Aorta (tissue), 5 donors: ENCODE measurements at places on chromosomes 12 and 14. TPM values are rescaled to one million over a fixed set of nuclear protein-coding genes. Genes with fewer than 3 reads are reported as not detected.

- H3K27me3 ChIP-seq = no peaks in the 10 kb centered on the region
- peaks cover 3% of the 10 kb centered on the region for H3K4me1 ChIP-seq
- H3K27ac ChIP-seq = peak overlapping the region; percentile 10
- H3K4me3 ChIP-seq = no peak overlapping the region
- no peak for DNase-seq
- no peaks in the 10 kb centered on the region for H3K36me3 ChIP-seq
Observed at GRCh38 chr12:13195785-13196129, 769 bp upstream of the EMP1 start.

DNA sequence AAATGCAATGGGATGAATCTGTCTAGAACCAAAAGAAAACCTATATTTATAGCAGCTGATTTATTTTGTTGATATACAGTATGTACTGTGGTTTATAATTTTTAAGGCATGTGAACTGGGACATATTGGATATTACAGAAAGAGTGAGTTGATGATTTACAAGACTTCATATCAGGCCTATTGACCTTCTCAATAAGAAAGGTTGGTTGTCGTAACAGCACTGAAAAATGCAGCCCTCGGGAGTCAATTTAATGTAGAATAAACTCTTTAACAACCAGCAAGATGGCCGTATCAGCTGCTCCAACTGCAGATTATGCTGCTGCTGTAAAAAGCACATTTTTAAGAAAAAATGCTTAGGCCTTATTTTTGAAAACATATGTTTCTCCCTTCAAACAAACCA, 407.3 kb downstream of the GXYLT1 start:
- H3K4me3 ChIP-seq = no peak overlapping the region
- no peaks in the 10 kb centered on the region for H3K27me3 ChIP-seq
- no peak overlapping the region for H3K27ac ChIP-seq
- H3K36me3 ChIP-seq = no peaks in the 10 kb centered on the region
- no peaks in the 10 kb centered on the region for H3K4me1 ChIP-seq
- DNase-seq = no peak

- no peak for DNase-seq
- no peak overlapping the region for H3K27ac ChIP-seq
- no peak overlapping the region for H3K4me3 ChIP-seq
Observed at GRCh38 chr14:101797856-101798255, 36.3 kb downstream of the PPP2R5C start.

GRCh38 chr12:116885491-116885890, 4.2 kb upstream of the HRK start:
- no peaks in the 10 kb centered on the region for H3K36me3 ChIP-seq
- no peak overlapping the region for H3K27ac ChIP-seq
- DNase-seq = no peak
- peaks cover 2% of the 10 kb centered on the region for H3K4me1 ChIP-seq
- H3K27me3 ChIP-seq = no peaks in the 10 kb centered on the region

DNA sequence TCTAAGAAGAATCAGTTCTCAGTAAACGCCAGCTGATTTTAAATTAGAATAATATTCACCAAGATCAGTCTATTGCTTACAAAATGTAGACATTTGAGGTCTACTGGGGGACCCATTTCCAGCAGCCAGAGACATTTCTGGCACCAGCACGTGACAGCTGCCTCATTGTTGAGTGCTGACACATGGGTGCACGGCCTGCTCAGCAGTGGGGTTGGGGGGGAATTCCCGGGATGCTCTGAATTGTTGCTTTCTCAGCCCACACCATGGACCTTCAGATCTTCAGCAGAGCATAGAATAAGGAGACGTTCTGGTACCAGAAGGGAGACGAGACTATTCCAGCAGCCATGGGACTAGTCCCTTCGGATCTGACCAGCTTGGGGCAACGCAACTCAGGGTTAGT, 18.3 kb downstream of the PLEKHG7 start:
- no peak overlapping the region for H3K27ac ChIP-seq
- no peaks in the 10 kb centered on the region for H3K36me3 ChIP-seq
- no peaks in the 10 kb centered on the region for H3K4me1 ChIP-seq

DNA sequence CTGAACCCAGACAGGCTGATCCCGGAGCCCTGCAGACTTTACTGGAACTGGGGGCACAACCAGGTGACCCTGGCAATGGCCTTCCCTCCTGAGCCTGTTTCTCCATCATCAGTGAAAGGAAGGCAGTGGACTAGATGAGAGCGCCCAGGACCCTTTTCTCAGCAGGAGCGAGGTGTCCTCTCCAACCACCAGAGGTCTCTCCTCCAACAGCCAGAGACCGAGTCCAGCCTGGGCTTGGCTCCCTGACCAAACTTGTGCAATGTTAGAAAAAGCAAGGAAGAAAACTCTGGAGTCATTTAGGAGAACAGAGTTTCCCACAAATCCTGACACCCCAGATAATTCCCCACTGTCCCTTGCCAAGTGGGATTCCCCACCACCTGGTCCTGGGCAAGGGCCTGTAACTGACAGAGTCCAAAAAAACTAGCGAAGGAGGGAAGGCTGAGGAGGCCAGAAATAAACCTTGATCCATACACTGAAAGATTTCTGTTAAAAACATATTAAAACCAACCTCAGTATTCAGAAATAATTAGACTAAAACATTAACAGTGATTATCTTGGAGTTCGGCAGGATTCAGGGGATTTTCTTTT, 9.0 kb downstream of the RPS6KL1 start:
- H3K27me3 ChIP-seq = no peaks in the 10 kb centered on the region
- peak; percentile 30 for DNase-seq
- H3K4me3 ChIP-seq = no peak overlapping the region
- no peak overlapping the region for H3K27ac ChIP-seq
- no peaks in the 10 kb centered on the region for H3K4me1 ChIP-seq
- no peaks in the 10 kb centered on the region for H3K36me3 ChIP-seq

SPIC gene
- not detected for polyA plus RNA-seq

AQP2 gene
- not detected for polyA plus RNA-seq

KLRG1 gene
- 2.9 TPM for polyA plus RNA-seq

GEMIN2 gene
- 6.5 TPM for polyA plus RNA-seq

- H3K4me3 ChIP-seq = no peak overlapping the region
- no peaks in the 10 kb centered on the region for H3K27me3 ChIP-seq
- no peak overlapping the region for H3K27ac ChIP-seq
Observed at GRCh38 chr14:54039311-54039710, 82.7 kb upstream of the BMP4 start.

KLRC2 gene
- polyA plus RNA-seq = 2.1 TPM

- no peak for DNase-seq
- H3K4me3 ChIP-seq = no peak overlapping the region
- H3K36me3 ChIP-seq = no peaks in the 10 kb centered on the region
- H3K27ac ChIP-seq = no peak overlapping the region
Observed at GRCh38 chr14:63006531-63006930, 38.7 kb downstream of the KCNH5 start.

DNA sequence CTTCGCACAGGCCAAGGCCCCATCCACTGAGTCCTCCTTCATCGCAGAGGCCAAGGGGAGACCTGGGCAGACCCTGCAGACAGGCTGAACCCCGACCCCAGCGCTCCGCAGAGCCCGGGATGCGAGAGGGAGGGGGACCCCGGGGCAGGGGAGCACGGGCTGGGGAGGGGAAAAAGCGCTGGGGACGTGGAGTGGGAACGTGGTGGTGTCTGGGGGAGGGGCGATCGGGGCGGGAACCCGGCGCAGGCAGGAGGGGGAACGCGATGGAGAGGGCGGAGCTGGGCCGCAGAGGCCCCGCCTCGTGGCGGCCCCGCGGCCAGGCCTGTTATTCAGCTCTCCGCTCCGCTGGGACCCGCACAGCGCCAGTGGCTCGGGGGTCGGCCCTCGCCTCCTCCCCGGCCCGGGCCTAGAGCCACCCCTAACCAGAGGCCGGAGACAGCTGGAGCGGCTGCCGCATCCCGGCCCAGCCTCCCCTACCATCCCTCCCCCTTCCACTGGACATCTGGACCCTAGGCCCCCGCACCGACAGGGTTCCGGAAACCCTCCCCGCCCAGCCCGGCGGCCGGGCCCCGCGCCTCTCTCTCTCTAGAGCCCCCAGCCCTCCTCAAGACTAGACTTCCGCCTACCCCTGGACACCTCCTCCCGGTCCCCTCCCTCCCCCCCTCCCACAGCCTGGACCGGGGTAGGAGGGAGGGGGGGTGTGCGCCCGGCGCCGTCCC, at the start of gene ARHGEF25:
Gene ARHGEF25 (plus strand): TSS at position 328 of the 719 bp plus-strand sequence. CDS start 460 bp downstream, outside the sequence.
- DNase-seq = peak; percentile 88
- peak within 1 kb of the TSS; percentile 77 for H3K27ac ChIP-seq
- no peaks in the 10 kb centered on the region for H3K4me1 ChIP-seq
- no peaks in the 10 kb centered on the region for H3K27me3 ChIP-seq
- peak within 1 kb of the TSS; percentile 86 for H3K4me3 ChIP-seq

GRCh38 chr12:28051516-28052354, 79.2 kb upstream of the PTHLH start:
- H3K36me3 ChIP-seq = no peaks in the 10 kb centered on the region
- no peak overlapping the region for H3K27ac ChIP-seq
- no peaks in the 10 kb centered on the region for H3K27me3 ChIP-seq
- no peaks in the 10 kb centered on the region for H3K4me1 ChIP-seq
- DNase-seq = no peak

GRCh38 chr14:61927060-61927459, 164.8 kb downstream of the SNAPC1 start:
- H3K27ac ChIP-seq = no peak overlapping the region
- H3K4me3 ChIP-seq = no peak overlapping the region
- no peaks in the 10 kb centered on the region for H3K36me3 ChIP-seq
- no peaks in the 10 kb centered on the region for H3K27me3 ChIP-seq

RASSF8 gene
- polyA plus RNA-seq = 13.6 TPM

- H3K4me1 ChIP-seq = peaks cover 2% of the 10 kb centered on the region
- no peak overlapping the region for H3K4me3 ChIP-seq
- DNase-seq = no peak
- no peaks in the 10 kb centered on the region for H3K27me3 ChIP-seq
- peaks cover 8% of the 10 kb centered on the region for H3K36me3 ChIP-seq
Observed at GRCh38 chr14:71729596-71729995, 202.6 kb upstream of the RGS6 start.

MANSC1 gene
- polyA plus RNA-seq = 33.6 TPM
